Activated T-helper 1 cell treated with anti-CD3 and anti-CD28 coated beads, Interleukin-2, amount 50 U/mL, for 16 hours (primary cell): ENCODE measurements at places on chromosomes 3 and 15.
A peak's percentile ranks its signal among the peaks of the same experiment; 100 is the strongest.

GRCh38 chr3:123075359-123075758, 8.5 kb downstream of the PDIA5 start:
- no peak for DNase-seq

- no peak for DNase-seq
Measured at GRCh38 chr15:87672309-87673288, 583.9 kb downstream of the NTRK3 start.

GRCh38 chr3:49519296-49519695, 35.0 kb upstream of the BSN start:
- no peak for DNase-seq

DNA sequence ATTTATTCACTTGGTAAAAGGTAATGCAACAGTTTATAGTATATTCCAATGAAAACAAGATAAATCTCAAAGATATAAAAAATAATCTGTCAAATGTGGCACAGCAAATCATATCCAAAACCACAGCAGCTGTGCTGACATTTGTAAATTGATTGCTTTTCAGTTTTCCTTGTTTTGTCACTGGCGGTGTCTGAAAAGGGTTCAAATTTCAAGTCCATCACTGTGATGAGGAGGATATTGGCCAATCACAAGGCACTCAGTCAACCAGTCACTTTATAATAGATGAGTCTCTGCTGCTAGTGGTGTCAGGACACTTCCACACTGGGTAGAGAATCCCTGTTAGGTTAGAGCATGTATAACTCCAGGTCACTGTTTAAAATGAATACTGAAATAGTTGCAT, 154.8 kb downstream of the SLC9A9 start:
- DNase-seq: no peak

GRCh38 chr3:186099178-186099577, 9.7 kb downstream of the ETV5 start:
- DNase-seq: no peak

DNA sequence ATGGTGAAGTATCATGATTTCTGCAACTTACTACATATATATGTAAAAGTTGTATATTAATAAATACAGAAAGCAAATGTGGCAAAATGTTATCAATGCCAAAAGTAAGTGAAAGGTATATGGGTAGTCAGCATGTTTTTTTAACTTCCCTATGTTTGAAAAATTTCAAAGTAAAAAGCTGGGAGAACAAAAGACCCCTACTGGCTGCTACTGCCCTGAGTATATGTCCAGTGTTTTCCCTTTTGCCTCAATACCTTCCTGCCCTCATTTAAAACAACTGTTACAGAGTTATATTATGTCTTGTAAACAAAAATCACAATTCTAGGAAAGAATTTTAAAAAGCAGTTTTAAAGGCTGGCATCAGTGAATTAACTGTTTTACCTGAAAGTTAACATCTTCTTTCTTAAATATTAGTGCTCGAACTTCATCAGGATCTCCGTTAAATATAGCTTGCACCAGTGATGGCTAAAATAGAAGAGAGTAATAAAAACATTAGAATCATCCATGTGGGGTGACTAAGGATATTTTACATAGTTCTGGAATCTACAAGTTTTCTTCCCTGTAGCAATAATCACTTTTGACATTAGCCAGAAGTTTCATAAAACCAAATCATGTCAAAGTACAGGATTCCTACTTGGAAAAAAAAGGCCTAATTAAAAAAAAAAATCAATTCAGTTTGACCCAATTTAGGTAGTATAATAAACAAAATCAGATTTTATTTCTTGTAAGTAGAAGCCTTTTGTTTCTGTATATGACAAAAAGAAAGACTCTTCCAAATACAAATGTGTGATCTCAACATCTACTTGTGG, 2.7 kb downstream of the ANKRD28 start:
- no peak for DNase-seq

DNA sequence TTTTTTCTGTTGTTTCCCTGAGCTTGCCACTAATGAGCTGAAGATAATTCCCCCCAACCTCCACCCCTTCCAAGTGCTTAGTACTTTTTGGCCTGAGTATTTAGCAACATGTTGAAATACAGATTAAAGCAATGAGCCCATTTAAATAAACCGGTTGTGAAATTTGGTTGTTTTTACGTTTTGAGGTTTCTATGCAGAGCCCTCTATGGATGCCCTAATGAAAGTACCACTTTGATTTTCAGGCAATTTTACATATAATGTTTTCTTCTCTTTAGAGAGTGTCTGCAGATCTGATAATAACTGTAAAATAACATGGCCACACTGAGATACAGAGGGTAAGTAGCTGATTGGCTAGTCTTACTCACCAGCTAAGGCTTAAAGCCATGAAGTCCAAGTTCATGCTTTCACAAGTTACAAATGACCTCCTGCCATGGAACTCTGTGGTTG, 139.4 kb upstream of the SLC7A14 start:
- DNase-seq: no peak

DNA sequence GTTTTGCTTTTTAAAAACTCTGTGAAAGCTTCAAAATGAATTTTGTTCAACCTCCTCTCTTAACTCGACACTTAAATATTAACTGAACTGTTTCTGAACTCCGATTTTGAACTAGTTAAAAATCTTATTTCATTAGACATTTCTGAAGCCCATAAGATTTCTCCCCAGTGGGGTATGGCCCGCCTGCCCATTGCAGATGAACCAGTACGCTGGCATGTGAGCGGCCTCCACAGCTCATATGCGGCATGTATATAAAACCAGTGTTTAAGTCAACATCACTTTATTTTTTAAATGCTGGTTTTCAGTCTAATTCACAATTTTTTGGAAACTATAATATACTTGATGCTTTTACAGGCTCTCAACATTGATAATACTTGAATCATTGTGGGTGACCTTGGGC, 50.2 kb downstream of the CPN2 start:
- no peak for DNase-seq

DNA sequence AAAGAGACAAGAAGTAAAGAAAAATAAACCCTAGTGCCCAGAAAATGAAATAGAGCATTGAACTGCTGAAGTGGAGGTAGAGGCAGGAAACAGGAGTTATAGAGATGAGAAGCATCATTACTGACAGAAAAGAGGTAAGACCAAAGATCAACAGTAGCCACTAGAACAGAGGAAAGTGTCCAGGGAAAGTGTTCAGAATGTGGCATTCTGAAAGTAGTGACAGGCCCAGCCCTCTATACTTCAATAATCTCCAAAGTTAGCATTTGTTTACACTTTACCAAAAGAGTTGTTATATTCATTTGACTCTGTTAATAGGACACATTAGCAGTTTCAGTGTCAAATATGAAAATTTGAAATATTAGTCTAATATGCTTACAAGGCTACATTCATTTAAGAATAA, 727.1 kb upstream of the NECTIN3 start:
- DNase-seq: no peak

GRCh38 chr3:193593668-193594030, 641 bp downstream of the OPA1 start:
- peak; percentile 8 for DNase-seq

- DNase-seq: no peak
Measured at GRCh38 chr3:24299806-24300626, 194.6 kb downstream of the THRB start.

GRCh38 chr3:187914231-187914630, 169.0 kb upstream of the BCL6 start:
- no peak for DNase-seq

DNA sequence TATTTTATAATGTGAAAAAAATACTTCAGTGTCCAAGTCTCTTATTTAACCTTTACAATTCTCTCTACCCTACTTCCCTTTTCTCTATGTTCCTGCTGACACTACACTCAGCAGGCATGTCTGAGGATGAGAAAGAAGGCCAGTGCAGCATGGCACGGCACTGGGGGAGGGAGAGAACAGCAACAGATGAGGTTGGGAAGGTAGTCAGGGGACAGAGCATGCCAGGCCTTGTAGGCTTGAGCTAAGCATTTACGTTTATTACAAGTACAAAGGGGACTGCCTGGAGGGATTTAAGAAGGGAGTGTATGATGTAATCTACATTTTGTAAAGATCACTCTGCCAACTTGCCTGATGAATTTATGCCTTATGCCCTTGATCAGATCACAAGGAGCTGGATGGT, 117.3 kb upstream of the WNT5A start:
- DNase-seq: no peak

DNA sequence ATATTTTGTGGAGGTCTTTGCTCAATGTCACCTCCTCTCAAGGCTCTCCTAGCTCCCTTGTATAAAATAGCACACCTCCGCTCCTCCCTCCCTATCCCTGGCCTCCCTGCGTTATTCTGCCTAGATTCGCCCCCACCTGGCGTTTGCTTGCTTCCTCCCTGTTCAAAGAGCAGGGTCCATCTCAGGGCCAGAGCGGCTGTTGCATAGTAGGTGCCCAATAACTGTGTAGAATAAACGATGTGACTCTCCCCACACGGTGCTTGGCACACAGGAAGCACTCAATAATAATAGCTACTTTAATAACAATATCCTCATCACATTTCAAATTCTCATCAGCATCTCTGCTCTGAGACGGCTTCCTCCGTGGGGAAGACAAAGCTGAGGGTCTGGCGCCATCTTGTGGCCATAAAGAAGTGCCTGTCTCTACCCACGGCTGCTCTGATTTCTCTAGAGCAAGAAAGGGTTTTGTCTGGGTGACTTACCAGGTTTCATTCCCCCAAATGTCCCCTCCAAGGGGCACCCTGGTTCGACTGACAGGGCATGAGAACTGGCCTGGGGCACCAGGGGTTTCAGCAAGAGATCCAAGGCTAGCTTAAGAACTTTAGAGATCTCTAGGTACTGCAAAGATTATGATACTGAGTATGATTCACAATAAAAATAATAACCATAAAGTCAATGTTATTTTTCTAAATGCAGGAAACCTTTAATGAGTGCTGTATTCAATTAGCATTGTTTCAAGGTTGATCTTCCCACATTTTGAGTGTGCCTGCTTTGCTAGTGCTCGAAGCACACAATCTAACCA, 16.1 kb downstream of the CD276 start:
- DNase-seq: peak; percentile 48

DNA sequence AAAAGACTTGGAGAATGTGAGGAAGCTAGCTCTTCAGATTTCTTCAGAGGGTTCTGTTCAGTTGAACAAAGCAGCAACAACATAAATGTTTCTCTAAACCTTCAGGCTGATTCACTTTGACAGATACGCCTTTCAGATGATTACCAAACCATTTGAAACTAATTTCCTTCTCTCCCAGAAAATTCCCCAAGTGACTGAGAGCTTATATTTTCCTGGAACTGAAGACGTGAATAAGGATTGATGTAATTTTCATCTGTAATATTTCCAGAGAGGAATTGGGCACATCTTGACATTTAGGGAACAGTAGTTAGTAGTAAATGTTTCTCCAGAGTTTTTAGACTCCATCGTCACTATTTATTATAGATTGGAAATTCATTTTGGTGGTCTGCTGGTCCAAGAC, 108.6 kb upstream of the AADACL2 start:
- no peak for DNase-seq

DNA sequence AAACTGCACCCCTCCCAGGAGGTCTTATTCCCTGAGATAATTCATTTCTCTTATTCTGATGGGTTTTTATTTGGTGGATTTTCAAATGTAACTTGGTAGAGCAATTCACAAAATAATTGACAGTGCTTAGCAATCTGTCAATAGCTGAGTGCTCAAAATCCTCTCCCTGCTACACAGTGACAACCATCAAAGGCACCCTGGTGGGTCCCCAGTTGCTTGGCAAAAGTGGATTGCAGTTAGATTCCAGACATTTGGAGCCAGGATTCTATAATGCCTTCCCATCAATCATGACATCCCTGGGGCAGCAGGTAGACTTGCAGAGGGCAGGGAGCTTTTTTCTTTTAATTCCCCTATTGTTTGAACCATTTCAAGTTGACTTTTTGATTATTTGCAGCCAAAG, 59.0 kb downstream of the FHIT start:
- no peak for DNase-seq

- no peak for DNase-seq
Measured at GRCh38 chr3:169448501-169448900, 215.0 kb downstream of the MECOM start.

DNA sequence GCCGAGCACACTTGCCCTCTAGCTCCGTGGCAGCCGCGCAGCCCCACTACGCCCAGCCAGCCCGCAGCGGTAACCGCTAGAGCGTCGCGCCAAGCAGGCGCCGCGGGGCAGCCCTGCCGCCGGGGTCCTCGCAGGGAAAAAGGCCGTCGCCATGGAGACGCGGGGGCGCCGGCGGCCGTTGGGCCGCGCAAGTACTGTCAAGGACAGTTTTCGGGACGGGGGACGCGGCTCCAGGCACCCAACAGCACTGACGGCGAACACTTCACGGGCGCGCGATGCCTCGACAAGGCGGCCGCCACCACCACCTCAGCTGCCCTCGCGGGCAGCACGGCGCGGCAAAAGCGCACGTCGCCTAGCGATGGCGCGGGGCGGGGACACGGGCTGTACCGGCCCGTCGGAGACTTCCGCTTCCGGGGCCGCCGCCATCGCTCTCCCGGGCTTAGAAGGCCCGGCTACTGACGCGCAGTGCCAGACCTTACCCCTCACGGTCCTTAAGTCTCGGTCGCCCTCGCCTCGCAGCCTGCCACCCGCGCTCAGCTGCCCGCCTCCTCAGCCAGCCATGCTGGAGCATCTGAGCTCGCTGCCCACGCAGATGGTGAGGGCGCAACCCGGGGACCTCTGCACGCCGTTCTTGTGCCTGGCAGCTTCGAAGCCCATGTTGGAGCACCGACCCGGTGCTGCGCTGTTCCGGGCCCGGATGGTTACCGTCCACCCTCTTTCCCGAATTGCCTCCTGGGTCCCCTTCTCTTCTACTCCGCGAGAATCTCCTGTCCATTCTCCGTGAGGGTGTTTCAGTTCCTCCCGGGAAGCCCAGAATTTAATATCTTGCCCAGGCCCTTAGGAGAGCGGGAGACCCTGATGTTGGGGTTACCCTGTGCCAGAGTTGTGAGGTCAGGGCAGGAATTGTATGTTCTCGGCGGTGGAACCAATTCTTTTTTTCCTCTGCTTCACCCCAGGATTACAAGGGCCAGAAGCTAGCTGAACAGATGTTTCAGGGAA, at the start of the genes GLT8D1 and SPCS1:
TSS of gene GLT8D1 (minus strand) at position 104 of the 999 bp plus-strand sequence. CDS start 5,331 bp downstream, outside the sequence.
TSS of gene SPCS1 (plus strand) at position 419 of the 999 bp plus-strand sequence. CDS start at position 560, 141 bp downstream.
- peak; percentile 74 for DNase-seq
